Head of caudate nucleus (tissue), 42 donors: ENCODE measurements at places on chromosomes 3 and 15.
A peak's percentile ranks its signal among the peaks of the same experiment; 100 is the strongest.

DNA sequence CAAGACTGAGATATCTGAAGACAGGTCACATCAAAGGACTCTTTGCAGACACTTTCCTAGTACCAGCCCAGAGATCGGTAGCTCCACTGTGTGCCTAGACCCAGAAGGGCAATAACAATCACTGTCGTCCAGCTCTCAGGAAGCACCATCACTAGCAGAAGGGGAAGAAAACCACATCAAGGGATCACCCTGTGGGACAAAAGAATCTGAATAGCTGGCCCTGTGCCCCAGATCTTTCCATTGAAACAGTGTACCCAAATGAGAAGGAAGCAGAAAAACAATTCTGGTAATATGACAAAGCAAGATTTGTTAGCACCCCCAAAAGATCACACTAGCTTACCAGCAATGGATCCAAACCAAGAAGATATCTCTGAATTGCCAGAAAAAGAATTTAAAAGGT is 404.4 kb upstream of the NECTIN3 start:
- DNase-seq: no peak

GRCh38 chr15:63353261-63353660 is 28.4 kb downstream of the CA12 start:
- no peak for DNase-seq

DNA sequence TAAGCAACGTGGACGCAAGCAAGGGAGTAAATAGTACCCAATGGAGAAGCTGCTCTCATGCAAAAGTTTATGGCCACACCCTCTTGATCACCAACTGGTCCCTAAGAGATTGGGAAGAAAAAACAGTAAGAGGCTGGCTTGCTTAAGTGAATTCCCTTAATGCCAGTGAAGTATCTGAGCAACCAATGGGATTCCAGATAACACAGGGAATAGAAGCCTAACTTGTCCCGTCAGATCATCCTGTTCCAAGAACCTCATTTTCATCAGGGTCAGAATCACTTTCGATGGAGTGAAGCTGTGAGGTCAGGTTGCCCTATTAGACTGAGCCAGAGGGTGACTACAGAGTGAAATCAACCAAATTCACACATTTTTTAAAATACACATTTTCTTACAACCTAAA is 104.3 kb downstream of the CD47 start:
- DNase-seq: no peak

DNA sequence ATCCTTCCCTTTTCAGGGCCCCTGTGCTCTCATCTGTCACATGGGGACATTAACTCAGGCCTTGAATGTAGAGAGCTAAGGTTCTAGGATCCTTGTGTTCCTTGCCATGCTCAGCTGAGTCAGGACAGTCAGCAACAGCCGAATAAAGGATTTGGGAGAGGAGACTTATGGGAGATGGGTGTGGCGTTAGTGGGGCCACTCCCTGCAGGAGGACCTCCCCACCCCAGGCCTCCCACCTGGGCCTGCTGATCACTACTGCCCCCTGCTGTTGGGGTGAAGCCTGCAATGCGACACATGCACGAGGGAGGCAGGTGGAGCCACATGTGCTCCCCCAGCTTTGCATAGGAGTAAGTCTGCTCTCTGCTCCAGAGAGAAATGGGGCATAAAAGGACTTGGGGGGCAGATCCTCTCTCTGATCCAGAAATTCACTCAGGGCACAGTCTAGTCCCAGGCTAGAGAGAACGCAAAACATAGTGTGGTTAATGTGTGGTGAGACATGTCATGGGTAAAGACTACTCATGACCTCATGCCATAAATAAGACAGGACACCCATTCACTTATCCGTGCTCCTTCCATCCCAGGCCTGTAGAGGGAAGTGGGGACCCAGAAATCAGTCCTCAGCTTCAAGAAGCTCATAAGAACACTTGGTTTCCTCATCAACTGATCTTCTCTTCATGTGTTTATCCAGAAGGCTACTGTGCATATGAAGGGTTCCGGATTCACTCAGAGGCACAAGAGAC is 19.4 kb downstream of the RBP1 start:
- DNase-seq: no peak

- DNase-seq: no peak
Observed at GRCh38 chr3:53190659-53191058, 29.6 kb downstream of the PRKCD start.

GRCh38 chr3:190432216-190432615 is 17.5 kb downstream of the TMEM207 start:
- no peak for DNase-seq

- no peak for DNase-seq
Observed at GRCh38 chr3:99648101-99648500, 9.7 kb downstream of the COL8A1 start.

GRCh38 chr15:62940755-62941361 is 101.7 kb upstream of the TPM1 start:
- DNase-seq: peak; percentile 93

- DNase-seq: no peak
Observed at GRCh38 chr3:47161983-47162696, 1.8 kb downstream of the SETD2 start.

DNA sequence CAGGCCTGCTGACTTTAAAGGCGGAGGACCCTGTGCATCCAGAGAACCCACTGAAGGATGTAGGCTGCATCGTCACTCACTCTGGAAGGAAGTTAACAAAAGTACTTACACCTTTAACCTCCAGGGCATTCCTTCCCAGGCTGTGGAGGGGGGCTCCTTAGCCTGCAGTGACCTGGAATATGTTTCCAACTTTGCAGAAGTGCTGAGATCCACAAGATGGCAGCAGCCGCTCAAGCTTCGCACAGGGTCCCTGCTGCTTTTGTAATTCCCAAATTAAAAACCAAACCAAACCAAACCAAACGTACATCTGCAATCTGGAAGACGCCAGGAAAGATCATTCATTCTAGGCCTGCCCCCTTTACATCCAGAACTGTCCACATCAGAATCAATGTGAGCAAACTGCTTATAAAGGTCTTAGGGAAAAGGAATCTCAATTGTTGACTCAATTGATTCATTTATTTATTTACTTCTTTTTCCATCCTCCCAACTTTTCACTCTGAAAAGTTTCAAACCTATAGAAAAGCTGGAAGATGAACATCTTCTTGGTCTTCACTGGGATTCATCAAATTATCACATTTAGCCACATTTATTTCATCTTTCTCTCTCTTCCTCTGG is 70.5 kb upstream of the KLHL25 start:
- DNase-seq: peak; percentile 60

GRCh38 chr15:69535998-69536397 is 83.4 kb downstream of the RPLP1 start:
- no peak for DNase-seq

DNA sequence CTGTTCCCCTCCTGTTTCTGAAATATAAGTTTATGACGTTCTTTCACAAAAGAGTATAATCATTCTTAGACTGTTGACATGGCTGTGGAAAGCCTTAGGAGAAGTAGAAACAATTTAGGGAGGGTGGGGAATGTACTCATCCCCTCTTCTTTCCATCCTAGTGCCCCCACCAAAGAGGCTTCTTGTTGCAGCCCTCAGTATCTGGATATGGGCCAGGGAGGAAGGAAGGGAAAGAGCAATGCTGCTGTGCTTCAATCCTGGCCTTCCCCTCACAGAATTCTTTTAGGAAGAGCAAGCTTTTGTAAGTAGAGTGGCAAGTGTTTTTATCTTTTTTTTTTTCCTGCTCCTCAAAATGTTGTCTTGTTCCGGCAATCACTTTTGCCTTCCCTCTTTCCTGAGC is 1.7 kb downstream of the INAFM2 start:
- DNase-seq: no peak

DNA sequence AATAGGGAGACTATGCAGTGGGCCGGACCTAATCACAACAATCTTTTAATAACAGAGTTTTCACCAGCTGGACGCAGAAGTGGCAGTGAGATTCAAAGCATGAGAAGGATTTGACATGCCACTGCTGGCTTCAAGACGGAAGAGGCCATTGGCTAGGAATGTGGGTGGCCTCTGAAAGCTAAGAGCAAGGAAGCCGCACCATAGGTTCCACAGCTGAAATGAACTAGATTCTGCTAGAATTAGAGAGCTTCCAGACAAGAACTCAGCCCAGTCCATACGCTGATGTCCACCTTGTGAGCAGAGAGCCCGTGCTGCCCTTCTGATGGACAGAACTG is 6.9 kb upstream of the NCBP2 start:
- DNase-seq: no peak

- DNase-seq: no peak
Observed at GRCh38 chr3:151721294-151721693, 12.4 kb upstream of the AADACL2 start.

- no peak for DNase-seq
Observed at GRCh38 chr15:61091289-61091616, 137.8 kb downstream of the RORA start.

GRCh38 chr3:30123224-30123623 is 483.2 kb upstream of the TGFBR2 start:
- no peak for DNase-seq

GRCh38 chr3:138712086-138712485 is 103.5 kb downstream of the FAIM start:
- no peak for DNase-seq

DNA sequence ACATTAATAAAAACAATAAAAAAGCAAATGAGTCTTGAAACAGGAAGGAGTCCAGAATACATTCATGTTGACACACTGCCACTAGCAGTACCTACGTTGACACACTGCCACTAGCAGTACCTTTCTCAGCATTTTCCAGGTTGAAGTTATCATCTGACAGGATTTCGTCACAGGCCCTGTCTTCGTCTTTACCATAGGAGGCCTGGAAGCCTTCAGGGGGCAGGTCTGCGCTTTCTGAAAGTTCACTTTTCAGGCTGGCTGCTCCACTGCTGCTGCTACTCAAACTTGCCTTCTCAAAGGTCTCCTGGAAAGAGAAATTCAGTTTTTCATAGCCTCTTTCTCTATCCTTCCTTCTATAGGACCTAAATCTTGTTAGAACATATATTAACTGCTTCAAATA is 194.7 kb downstream of the NEK10 start:
- DNase-seq: no peak

- DNase-seq: peak; percentile 80
Observed at GRCh38 chr3:38003371-38003816, 12.8 kb downstream of the VILL start.

DNA sequence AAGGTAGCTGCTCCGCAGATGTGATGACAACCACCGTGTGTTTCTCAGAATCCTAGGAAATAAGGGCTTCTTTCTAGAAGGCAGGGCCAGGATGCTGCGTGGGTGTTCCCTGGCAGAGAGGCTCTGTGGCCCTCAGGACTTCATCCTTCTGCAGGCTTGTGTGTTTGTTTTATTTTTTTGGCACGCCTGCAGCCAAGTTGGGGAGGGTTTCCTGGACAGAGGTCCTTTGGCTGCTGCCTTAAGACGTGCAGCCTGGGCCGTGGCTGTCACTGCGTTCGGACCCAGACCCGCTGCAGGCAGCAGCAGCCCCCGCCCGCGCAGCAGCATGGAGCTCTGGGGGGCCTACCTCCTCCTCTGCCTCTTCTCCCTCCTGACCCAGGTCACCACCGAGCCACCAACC is at the start of gene CLEC3B:
Gene CLEC3B, plus strand, starts transcription at position 266 of the 400 bp plus-strand sequence. Its CDS starts 60 bp downstream, at position 326.
- DNase-seq: no peak

- no peak for DNase-seq
Observed at GRCh38 chr15:41417418-41418195, 712 bp downstream of the RTF1 start.

GRCh38 chr3:172646439-172647015 is 64.3 kb downstream of the NCEH1 start:
- no peak for DNase-seq

DNA sequence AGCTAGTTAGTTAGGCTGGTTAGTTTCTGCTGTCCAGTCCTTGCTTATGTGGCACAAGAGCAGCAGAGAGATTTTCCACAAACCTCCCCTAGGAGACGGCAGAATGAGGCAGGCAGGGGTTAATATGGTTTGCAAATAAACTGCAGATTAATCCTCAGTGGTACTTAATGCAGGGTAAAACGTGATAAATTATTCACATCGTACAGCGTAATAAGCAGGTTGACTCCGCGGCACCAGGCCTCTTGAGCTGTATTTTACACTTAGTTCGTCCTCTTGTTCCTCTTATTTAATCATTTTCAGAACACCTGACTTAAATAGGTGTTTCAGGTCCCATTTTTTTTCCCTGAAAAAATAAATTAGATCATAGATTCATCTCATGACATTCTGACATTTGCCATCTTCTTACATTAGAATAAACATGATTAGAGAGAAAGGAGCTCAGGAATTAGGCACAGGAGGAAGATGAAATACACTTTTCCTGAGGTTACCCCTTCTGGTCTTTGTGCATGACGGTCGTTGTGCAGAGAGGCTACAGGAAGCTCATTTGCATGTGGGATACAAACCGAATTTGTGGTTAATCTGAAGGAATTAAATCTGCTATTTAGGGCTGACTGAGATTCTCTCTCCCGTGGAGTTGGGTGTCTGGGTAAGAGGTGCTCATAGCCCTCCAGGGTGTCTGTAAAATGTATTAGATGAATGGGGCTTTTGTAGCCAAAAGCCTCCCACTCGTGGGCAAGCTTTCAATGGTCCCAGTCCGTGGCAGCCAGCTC is 27.1 kb upstream of the VPS8 start:
- no peak for DNase-seq

- no peak for DNase-seq
Observed at GRCh38 chr3:166829896-166830295, 550.2 kb downstream of the ZBBX start.

GRCh38 chr3:5787861-5788488 is 600.5 kb downstream of the EDEM1 start:
- peak; percentile 64 for DNase-seq

DNA sequence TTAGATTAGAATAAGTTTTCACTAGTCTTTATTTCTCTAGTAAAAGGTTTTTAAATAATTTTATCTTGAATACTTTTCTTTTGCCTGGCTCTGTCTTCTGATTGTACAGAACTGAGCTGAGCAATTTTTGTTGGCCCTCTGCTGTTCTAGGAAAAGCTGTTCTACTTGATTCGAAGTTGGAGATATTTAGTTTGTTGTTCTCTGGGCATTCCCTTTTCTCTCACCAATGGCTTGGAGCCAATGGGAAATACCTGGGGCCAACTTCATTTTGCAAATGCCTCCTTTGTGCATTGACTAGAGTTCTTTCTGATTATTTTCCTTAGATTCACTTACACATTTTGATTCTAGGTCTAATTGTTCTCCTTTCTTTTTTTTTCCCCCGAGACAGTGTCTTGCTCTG is 16.5 kb downstream of the ABHD5 start:
- DNase-seq: no peak

- no peak for DNase-seq
Observed at GRCh38 chr15:48722764-48723661, 77.5 kb upstream of the FBN1 start.

GRCh38 chr15:80026310-80026709 is 33.2 kb upstream of the ZFAND6 start:
- no peak for DNase-seq

- DNase-seq: no peak
Observed at GRCh38 chr3:143605233-143605950, 242.9 kb downstream of the SLC9A9 start.

GRCh38 chr3:10229576-10229975 is 18.7 kb upstream of the TATDN2 start:
- DNase-seq: no peak

- no peak for DNase-seq
Observed at GRCh38 chr3:101251441-101251840, 68.9 kb downstream of the IMPG2 start.
